ENCODE measurements at places on chromosomes 6 and 20. TPM values are rescaled to one million over a fixed set of nuclear protein-coding genes. Genes with fewer than 3 reads are reported as not detected.

The GPX6 gene
- total RNA-seq: not detected

The C20orf144 gene
- total RNA-seq: not detected

The KHDRBS2 gene
- total RNA-seq: 0.41 TPM

The NKAPL gene
- total RNA-seq: 0.62 TPM

The FOXA2 gene
- total RNA-seq: 1.1 TPM

The SLC35B2 gene
- 37.3 TPM for total RNA-seq

The HLA-DQA1 gene
- total RNA-seq: not detected

The CLPSL1 gene
- not detected for total RNA-seq

The BEND3 gene
- 3.8 TPM for total RNA-seq

The CLPSL2 gene
- not detected for total RNA-seq

The NMBR gene
- total RNA-seq: not detected

The HLA-DOA gene
- 1.6 TPM for total RNA-seq

The RTF2 gene
- 64.0 TPM for total RNA-seq

The SPTLC3 gene
- total RNA-seq: 15.8 TPM

The CARMIL1 gene
- total RNA-seq: 14.0 TPM

The PAK1IP1 gene
- 13.1 TPM for total RNA-seq

The PPIL6 gene
- 10.9 TPM for total RNA-seq

The TDP2 gene
- total RNA-seq: 29.1 TPM

The ETV7 gene
- 0.21 TPM for total RNA-seq
